Amniotic stem cell (primary cell): ENCODE measurements at places on chromosomes 2 and 18.
A peak's percentile ranks its signal among the peaks of the same experiment; 100 is the strongest.

- DNase-seq: no peak
Measured at GRCh38 chr2:217919204-217919603, 83.6 kb downstream of the TNS1 start.

DNA sequence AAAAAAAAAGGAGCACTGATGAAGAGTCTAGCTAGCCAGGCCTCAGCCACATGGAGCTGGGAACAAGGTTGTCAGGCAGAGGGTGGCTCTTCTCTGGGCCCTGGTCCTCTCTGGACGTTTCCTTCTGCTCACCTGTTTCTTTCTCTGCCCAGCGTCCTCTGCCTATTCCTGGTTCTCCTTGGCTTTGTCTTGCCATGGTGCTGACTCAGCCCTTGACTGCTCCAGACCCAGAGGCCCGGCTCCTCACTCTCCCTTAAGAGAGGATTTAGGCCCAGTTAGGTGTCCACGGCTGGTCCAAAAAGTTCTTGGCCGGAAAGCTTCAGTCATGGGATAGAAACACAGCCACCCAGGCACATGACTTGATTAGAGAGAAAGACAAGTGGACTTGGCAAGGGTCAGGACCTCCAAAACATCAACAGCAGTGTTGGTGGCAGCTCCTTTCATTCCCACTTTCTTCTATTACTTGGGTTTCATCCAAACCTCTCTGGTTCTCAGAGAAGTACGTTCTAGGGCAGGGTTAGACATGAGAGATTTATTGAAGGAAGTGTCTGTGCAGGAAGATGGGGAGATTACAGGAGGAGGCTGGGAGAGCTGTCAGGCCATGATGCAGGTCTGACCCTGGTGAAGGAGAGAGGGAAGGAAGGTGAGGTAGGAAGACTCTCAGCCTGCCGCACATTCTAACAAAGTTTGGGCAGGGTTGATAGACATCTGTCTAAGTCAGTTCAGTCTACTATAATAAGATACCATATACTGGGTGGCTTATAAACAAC, 14.5 kb upstream of the ATG16L1 start:
- no peak for DNase-seq

DNA sequence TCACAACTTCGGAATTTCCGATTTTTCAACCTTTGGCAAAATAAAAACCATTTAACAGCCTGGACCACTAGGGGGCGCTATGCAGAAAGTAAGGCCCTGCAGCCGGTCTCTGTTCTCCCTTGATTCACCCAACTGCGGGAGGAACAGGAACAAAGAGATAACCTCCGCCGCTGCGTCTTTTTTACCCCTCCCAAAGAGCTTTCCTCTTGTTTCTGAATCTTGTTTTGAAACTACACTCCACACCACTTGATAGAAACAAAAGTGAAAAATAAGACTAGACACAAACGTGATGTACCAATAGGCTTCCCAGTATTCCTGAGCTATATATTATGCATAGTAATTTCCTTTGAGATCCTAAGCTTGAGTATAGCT, 231.2 kb downstream of the MYO3B start:
- DNase-seq: peak; percentile 58

DNA sequence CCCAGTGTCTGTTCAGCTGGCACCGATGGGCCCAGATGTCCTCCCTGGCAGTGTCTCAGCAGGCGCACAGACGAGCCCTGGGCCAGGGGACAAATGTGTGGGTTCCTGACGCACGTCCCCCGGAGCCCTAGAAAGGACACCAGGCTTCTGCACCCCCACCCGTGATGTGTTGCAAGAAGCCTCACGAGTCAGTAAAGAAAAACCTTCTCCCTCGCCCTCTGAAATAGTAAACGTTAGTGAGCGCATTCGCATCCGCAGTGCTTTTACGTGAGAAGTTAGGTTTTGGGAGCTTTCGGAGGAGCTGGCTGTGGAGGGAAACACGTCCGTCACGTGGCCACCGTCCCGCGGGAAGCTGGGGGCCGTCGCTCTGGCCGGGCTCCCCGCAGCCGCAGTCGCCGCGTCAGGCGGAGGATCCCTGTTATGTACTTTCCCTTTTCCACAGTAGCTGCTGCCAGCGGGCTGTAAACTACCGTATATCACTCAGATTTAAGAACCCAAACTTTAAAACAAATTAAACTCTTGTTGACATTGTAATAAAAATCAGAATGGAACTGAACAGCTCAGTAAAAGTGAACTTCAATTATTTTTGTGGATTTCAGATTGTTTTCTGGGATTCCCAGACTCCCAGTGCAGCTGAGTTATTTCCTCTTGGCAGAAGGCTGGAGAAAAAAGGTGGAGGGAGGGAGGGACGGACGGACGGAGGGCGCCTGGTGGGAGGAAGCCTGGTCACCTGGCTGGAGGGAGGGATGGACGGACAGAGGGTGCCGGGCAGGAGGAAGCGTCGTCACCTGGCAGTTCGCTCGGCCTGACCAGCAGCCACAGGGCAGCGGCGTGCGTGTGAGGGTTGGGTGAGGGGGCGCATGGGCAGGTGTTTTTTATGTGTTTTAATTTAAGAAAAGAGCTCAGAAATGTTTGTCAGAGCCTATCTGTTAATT, 112.1 kb downstream of the NFATC1 start:
- DNase-seq: no peak

GRCh38 chr2:156867201-156867600, 390.3 kb upstream of the GALNT5 start:
- DNase-seq: no peak

DNA sequence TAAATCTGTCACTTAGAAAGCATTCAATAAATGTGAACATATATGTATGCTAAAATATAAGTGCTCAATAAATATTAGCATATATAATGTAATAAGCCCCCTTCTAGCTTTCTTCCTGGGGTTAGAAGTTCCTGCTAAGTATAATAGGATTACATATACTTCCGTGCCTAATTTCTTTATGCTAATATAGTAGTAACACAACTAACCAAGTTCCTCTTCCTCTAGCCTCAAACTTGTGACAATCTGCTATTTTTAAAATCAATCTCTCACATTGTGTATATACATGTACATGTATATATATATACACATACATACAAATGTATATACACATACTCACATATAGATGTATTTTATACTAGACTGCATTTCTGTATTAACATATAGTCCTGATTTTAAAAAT, 32.2 kb downstream of the TLK1 start:
- DNase-seq: no peak

GRCh38 chr2:145431181-145431951, 911.4 kb upstream of the ZEB2 start:
- DNase-seq: no peak

GRCh38 chr2:121140734-121141133, 144.3 kb downstream of the TFCP2L1 start:
- DNase-seq: no peak
